ENCODE measurements at places on chromosomes 3 and 15.

DNA sequence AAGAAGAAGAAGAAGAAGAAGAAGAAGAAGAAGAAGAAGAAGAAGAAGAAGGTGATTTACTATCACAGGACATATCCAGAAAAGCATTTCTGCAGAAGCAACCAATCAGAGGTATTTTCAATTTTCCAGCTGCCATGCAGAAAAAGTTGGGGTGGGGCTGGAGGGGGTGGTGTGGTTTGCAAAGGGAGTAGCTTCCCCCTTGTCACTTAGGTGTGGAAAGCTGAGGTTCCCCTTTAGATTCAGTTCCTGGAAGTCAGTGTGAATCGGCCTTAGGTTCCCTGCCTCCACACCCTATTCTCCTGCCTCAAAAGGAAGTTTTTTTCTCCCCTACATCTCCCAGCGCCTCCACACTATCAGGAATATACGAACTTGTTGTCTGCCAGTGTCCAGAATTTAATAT is 276.7 kb upstream of the ARRDC4 start:
- no peak for DNase-seq

GRCh38 chr15:33013827-33014445 is 180.6 kb downstream of the FMN1 start:
- no peak for DNase-seq

- DNase-seq: no peak
These were observed 13.0 kb downstream of the MEF2A start for GRCh38 chr15:99578809-99579208.

- DNase-seq: no peak
These were observed 311.5 kb downstream of the TLE3 start for GRCh38 chr15:69786136-69786701.

DNA sequence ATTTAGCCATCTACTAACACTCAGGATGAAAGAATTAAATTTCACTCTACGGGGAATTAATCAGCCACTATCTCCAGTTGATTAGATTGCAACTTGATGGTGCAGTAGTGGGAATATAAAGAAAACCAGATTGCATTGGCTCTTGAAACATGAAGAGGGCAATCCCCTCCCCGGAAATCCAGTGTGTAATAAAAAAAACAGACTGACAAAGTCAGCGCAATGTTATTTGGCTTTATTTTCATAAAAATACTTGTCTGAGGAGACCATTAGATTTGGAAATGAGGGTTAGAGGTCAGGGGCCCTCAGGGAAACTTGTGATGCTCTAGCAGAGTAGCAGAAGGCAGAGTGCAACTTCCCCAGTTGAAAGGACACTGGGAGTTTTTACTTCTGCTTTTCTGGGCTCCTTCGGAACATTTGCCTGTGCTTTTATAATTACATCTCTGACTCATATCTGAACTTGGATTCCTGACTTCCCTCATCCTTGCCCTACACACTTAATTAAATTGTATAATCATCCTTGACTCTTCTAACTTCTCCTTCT is 326.8 kb downstream of the TUSC7 start:
- DNase-seq: no peak
